Naive thymus-derived CD8-positive, alpha-beta T cell (primary cell): ENCODE measurements at places on chromosomes 7 and 10.

GRCh38 chr7:94301024-94301586 lies 93.6 kb upstream of the COL1A2 start:
- no peak for DNase-seq

DNA sequence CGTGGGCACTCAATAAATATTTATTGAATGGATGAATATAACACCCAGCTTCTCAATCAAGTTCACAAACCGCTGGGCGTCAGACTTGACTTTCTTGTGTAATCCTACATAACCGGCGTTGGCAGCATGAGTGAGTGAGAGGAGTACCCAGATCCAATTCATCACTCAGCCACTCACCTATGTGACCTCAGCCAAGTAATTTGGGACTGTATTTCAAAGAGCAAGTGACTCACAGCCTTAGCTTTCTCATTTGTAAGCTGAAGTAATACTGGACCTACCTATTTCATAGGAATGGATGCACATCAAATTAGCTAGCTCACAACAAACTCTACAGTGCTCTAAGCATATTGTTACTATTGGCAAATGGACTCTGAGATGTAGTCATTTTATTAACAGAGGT lies 53.8 kb upstream of the FAM204A start:
- DNase-seq, result no peak

- no peak for DNase-seq
These were observed 1.1 kb downstream of the RHOBTB1 start for GRCh38 chr10:60942788-60943315.

DNA sequence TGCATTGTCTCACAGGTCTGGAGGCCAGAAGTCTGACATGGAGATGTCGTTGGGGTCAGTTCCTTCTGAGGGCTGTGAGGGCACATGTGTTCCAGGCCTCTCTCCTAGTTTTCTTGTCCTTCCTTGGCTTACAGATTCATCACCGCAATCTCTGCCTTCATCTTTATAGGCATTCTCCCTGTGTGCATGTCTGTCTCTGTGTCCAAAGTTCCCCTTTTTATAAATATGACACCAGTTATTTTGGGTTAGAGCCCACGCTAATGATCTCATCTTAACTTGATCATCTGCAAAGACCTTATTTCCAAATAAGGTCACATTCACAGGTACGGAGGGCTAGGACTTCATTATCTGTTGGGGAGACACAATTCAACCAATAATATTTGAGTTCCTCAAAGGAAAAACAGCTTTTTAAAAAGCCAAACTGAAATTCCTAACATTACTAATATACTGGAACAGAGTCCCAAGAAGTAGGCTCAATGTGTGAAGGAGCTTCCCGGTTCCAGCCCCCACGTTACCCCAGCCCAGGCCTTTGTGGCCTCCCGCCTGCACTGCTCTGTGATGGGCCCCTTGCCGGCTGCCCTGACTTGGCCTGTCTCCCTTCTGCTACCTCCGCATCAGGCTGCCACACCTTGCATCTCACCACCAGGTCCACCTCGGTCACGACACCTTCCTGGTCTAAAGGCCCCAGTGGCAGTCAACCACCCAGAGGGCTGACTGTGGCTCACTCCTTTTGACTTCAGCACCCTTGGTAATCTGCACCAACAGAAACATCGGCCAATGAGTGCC lies 142.7 kb downstream of the KCNMA1 start:
- no peak for DNase-seq

DNA sequence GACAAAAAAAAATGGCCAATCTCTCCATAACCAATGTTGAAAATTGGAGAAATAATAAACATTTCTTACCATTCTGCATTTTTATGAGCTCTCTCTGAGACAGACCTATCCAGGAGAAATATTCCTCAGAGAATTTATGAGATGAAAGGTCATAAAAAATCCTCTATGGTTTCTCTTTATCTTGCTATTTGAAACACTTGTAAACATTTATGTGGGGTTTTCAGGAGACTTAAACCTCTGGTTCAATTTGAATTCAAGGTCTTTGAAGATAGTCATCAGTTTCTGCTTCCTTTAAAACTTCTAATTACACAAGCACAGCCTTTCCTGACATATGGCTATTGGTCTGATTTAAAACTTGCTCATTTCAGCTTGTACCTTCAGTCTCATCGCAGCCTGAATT lies 78.5 kb upstream of the APBB1IP start:
- no peak for DNase-seq

DNA sequence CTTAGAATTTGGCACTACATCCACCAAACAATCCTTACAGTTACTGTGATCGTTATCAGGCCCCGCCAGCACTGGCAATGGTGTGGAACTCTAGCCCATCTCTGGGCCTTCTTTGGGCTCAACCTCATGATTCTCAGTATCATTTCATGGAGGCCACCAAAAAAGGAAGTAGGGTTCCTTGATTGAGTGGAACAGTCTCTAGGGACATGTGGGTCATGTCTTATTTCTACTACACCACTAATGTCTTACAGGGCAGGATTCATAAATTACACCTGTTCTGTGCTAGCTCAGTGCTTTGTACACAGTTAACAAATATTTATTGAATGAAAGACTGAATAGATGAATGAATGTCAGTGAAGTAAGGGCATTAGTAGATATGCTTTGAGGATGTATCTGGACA lies 53.9 kb downstream of the AP3M1 start:
- no peak for DNase-seq

- DNase-seq, result no peak
These were observed 28.3 kb upstream of the CREB5 start for GRCh38 chr7:28383975-28384374.

GRCh38 chr7:131627735-131628190 lies 71.3 kb upstream of the PODXL start:
- no peak for DNase-seq

- no peak for DNase-seq
These were observed 45.9 kb upstream of the ANTXRL start for GRCh38 chr10:46240684-46241565.

DNA sequence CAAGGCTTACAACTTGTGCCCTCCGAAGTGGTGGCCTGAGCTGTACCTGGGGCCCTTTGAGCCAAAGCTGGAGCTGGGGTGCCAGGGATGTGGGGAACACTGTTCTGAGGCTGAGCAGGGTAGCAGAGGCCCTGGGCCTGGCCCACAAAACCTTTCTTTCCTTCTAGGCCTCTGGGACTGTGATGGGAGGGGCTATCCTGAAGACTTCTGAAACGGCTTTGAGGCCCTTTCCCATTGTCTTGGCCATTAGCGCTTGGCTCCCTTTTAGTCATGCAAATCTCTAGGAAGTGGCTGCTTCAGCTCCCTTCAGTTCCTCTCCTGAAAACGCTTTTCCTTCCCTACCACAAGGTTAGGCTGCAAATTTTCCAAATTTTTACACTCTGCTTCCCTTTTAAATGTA lies 16.8 kb upstream of the CRYGN start:
- DNase-seq, result no peak

GRCh38 chr10:4704034-4704545 lies 121.9 kb upstream of the AKR1E2 start:
- no peak for DNase-seq

DNA sequence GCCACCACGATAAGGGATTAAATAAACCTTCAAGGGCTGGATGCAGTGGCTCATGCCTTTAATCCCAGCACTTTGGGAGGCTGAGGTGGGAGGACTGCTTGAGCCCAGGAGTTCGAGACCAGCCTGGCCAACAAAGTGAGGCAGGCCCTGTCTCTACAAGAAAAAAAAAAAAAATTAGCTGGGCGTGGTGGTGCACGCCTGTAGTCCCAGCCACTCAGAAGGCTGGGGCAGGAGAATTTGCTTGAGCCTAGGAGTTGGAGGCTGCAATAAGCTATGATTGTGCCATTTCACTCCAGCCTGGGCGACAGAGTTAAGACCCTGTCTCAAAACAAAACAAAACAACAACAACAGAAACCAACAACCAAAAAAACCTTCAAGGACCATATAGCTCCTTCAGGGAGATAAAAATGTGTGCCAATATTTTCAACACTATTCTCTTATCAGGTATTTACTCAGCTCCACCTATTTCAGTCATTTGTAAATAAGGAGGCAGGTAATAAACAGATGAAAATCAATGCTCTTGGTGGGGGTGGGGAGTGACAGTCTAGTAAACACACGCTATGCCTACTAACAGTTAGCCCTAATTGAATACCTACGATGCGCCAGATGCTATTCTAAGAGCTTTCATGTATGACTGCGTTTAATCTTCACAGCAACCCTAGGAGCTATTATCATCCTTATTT lies 13.2 kb downstream of the BAIAP2L1 start:
- DNase-seq, result no peak

DNA sequence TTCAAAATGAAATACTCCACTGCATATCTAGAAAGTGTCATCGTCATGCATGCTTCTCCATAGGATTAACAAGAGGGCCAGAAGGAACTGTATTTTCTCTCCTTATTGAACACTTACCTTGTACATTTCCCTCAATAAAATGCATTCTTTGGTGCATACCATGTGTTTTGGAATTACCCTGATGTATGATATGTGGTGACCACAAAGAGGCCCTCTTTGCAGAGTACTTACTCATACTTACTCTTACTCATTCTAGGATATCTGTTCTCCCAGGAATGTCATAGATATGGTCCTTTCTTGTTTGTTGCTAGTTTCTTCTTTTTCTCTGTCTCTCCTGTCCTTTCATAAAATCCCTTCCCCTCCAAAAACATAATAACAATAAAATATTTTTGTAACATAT lies 1087.1 kb upstream of the POT1 start:
- DNase-seq, result no peak
